ENCODE measurements at places on chromosomes 3 and 15.

DNA sequence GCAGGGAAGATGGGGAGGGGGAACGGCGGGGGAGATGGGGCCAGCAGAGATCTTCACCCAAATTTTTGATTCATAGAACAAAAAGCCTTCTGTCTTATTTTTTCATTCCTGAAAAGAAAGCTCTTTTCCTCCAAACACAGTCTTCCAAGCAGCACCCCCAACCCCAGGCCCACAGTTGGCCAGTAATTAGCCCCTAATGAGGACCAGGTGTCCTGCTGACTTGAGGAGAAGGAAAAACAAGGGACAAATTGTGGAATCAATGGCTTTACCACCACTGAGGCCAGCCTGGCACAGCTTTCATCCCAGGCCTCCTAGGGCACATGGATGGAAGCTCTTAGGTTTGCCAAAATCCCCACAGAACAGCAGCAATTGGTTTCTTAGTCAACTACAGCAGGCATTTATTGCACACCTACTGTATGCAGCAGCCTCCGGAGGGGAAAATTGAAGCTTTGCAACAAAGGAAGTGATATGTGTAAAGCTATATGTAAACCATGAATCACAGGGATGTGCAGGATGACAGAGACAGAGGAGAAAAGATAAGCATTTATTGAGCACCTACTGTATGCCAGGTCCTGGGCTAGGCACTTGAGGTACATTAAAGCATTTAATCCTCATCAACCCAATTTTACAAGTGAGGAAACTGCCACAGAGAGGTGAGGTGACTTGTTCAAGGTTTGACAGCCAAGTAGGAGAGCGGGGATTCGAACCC lies 199.5 kb downstream of the TBC1D2B start:
- no peak for DNase-seq

- DNase-seq: no peak
These were observed 210.8 kb downstream of the CHST2 start for GRCh38 chr3:143330296-143330868.

DNA sequence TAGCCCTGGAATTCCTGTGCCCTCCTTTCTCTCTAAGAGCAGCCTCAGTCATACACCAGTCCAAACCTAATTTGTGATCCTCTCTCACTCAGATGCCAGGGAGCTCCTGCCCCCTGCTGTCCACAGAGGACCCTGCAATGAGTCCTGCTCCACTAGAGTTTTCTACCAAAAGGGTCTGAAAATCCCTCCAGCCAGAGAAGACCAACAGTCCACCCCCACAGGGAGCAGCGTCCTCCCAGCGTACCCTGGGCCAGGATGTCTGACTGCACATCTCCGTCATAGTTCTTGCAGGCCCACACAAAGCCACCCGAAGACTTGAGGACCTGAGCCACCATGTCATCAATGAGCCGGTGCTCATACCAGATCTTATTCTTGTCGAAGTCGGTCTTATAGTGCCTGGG lies 15.4 kb downstream of the IDH2 start:
- DNase-seq: peak; percentile 68

DNA sequence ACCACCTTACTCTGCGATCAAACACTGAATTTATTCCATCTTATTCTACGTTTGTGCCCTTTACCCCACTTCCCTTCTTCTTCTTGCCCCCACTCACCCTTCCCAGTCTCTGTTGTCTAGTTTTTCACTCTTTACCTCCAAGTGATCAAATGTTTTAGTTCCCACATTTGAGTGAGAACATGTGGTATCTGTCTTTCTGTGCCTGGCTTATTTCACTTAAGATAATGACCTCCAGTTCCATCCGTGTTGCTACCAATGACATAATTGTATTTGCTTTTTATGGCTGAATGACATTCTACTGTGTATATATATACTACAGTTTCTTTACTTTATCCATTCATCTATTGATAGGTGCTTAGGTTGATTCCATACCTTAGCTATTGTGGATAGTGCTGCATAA lies 78.8 kb downstream of the PDCD6IP start:
- DNase-seq: no peak

DNA sequence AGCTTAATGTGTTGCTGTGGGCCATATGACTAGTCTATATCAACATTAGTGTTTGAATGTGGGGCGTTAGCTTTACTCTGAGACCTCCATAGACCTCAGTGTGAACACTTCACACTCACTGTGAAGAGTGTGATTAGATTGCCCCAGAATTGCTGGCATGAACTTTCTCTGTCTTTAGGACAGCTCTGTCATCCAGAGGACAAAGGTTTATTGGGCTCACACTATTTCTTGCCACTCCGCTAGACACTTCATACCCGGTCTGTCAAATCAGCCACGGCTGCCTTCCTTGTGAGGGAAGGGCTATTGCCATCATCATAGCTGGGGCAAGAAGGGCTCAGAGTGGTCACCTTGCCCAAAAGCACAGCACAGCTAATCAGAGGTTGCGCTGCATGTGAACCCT lies 316.8 kb upstream of the NR2E3 start:
- no peak for DNase-seq

DNA sequence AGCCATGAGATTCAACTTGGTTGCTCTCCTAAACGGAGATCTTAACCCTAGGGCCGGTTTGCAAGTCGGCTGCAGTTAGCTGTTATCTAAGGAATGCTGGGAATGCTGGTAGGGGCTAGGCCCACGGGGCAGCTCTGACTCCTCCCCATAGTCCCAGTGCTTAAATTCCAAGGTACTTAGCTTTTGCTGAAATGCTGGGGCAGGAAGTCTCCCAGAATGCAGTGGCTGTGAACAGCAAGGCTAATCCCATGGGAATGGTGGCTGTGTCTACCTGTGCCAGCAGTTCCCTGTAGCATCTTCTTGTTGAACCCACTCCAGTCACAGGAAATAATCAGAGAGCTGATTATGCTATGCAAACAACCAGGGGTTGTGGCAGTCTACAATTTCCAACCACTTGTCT lies 102.5 kb upstream of the TJP1 start:
- DNase-seq: peak; percentile 97

GRCh38 chr3:71144525-71145253 lies 438.8 kb downstream of the FOXP1 start:
- no peak for DNase-seq

DNA sequence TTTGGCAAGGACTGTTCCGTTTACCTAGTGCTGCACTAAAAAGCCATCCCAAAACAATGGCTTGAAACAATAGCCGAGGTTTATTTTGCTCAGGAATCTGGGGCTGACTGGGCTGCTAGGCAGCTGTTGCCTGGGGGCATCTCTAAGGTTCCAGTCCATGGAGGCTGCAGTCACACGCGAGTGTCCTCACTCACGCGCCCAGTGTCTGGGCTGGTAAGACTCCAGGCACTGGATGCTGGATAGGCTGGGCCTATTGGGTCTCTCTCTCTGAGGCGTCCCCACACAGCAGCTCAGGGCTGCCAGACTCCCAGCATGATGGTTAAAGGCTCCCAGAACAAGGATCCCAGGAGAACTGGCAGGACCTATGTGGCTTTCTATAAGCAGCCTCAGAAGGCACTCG lies 34.2 kb downstream of the ALS2CL start:
- peak; percentile 85 for DNase-seq

- no peak for DNase-seq
These were observed 3.5 kb upstream of the PPIB start for GRCh38 chr15:64166102-64166890.

DNA sequence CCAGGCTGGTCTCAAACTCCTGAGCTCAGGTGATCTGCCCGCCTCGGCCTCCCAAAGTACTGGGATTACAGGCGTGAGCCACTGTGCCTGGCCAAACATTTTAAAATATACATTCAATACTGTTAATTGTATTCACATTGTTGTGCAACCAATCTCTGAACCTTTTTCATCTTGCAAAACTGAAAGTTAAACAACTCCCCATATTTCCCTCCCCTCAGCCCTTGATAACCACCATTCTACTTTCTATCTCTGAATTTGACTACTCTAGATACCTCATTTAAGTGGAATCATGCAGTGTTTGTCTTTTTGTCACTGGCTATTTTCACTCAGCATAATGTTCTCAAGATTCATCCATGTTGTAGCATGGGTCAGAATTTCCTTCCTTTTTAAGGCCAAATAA lies 30.0 kb downstream of the HMCES start:
- no peak for DNase-seq

DNA sequence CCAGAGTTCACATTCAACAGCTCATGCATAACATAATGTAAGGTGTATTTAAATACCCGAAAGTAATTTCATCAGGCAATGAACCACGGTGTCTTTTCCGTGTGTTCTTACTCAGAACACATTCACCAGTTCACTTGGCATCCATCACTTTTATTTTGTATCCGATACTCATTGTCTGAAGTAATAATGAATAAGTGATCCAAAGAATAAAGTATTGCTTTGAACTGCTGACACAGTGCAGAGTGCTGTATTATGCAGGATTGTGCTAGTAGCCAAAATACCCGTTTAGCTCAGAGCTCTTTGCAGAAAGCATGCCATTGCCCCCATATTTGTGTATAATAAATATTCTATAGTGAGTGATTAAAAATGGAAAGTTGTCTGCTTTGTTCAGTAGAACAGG lies 460.9 kb upstream of the KCNMB2 start:
- no peak for DNase-seq

- DNase-seq: no peak
These were observed 254.1 kb downstream of the UACA start for GRCh38 chr15:70509282-70509662.

DNA sequence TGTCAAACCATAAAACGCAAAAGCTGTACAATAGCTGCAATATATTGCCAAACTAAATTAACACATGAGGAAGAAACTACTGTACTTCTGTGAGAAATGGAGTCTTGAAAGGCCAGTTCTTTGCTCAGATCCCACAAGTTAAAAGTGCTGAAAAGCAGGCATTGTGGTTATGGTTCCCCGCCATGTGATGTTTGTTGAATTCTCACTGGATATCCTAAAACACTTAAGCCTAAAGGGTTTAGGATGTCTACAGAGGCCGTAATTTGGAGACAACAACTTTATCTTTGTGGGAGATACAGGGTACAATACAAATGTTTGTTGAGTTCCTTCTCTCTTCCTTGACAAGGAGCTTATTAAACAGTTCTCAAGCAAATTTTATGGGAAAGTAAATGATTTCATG lies 53.2 kb downstream of the TMEM212 start:
- no peak for DNase-seq

- no peak for DNase-seq
These were observed 22.8 kb downstream of the BCL2A1 start for GRCh38 chr15:79948095-79948695.

DNA sequence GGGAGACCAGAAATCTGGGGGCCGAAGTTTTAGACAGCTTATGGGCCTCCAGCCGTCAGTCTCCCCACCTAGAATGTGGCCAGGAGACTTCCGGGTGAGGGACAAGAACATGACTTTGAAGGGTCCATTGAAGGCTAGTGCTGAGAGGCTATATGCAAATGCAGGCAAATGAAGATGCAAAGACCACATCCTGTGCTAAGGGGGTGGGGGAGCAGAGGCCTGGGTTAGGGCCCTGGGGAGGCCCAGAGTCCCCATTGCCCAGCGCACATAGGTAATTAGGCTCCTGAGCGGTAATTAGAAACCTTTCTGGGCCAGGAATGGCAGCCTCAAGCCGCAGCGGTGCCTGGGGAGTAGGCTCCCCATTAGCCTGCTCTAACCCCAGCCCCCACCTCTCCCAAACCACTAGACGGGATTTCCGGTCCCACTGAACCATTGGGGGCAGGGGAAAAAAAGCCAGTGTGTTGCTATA lies 6.8 kb downstream of the CSK start:
- no peak for DNase-seq

DNA sequence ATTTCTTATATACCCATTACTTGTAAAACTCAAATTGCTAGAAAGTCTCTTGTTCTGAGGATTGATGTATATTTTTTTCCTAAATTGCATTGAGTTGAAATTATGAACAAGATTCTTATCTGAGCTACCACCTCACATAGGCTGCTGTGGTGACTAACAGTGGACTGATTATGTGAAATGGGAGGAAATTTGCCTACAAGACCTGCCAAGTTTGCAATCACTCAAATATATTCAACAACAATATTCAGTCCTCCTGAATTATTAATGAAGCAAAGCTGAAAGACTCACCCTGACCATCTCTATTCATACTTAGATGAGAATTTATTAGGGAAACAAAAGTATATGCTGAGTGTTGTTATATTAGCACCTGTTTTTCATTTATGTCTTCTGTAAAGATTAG lies 412.6 kb upstream of the SEMA6D start:
- no peak for DNase-seq

DNA sequence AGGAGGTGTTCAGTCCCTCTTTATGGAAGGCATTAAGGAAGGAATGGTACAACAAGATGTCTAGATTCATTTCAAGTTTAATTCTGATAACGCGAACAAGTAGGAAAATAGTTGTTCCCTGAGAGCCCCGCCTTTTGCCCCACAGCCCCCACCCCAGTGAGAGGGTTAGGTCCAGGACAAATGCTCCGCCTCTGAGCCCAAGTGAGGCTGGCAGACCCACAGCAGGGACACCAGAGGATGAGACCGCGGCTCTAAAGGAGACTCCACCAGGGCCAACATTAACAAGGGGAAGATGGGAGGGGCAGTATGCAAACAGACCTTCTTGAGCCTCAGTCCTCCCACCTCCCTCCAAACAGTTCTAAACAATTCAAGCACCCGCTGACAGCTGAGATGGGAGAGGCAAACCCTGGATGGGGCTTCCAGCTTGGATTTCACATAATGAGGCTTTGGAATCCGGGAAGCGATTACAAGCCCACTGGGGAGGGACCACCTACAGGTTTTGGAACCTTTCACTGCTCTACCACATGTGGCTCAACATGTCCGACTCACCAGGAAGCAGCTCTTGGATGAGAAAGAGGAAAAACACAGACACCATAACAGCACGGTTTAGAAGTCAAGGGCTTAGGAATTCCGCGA lies 42.9 kb upstream of the IREB2 start:
- peak; percentile 89 for DNase-seq

DNA sequence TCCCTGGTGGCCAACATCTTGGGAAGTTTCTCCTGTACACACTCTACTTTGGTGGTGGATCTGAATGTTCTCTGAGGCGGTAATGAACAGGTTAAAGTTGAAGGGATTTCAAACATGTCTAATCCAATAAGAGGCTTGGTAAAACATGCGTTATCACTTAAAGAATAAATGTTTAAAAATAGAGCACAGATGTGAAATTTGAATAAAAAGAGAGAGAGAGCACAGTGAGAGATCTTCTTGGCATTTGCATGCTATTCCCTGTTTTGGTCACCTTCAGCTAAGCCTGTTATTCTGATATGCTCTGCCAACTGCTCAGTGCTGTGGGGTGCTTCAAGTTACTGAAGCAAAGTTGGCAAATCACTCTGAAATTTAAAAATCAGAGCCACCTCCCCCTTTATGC lies 237.7 kb upstream of the WNT5A start:
- no peak for DNase-seq

DNA sequence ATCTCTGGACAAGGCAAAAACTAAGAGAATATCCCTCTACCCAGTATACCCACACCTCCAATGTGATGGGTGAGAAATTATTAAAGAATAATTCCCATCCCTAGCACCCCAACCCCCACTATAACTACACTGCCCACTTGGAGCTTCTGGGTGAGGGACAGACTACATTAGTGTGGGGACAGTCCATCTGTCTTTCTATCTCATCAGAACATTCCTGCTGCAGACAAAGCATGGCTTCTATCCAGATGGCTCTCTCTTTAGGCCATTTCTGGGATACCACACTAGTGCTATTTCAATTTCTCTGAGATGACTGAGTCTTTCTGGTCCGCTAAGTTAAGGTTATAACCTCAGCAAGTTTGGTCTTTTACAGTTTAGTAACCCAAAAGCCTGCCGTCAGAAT lies 6.6 kb downstream of the CSNK1G1 start:
- DNase-seq: no peak

- DNase-seq: no peak
These were observed 57.5 kb upstream of the LMOD3 start for GRCh38 chr3:69179740-69180372.

Measured in ELF-1 (cell line).